ENCODE measurements at places on chromosomes 4 and X.

- DNase-seq, result no peak
Measured at GRCh38 chr4:117898496-117898895, 135.8 kb upstream of the NDST3 start.

DNA sequence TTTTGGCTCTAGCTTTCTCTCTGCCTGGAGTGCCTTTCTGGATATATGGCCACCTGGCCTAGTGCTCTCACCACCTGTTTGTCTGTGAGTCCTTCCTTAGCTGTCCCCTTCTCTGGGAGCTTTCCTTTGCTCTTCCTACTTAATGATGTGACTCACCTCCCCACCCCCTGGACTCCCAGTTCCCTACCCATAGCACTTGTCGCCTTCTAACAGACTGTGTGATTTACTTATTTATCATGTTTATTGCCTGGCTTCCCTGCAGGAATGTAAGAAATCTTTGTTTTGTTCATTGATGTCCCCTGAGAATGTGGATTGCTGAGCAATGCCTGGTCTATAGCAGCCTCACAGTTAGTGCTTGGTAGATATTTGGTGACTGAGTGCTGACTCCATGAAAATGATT is 18.9 kb downstream of the ADD1 start:
- peak; percentile 70 for DNase-seq

DNA sequence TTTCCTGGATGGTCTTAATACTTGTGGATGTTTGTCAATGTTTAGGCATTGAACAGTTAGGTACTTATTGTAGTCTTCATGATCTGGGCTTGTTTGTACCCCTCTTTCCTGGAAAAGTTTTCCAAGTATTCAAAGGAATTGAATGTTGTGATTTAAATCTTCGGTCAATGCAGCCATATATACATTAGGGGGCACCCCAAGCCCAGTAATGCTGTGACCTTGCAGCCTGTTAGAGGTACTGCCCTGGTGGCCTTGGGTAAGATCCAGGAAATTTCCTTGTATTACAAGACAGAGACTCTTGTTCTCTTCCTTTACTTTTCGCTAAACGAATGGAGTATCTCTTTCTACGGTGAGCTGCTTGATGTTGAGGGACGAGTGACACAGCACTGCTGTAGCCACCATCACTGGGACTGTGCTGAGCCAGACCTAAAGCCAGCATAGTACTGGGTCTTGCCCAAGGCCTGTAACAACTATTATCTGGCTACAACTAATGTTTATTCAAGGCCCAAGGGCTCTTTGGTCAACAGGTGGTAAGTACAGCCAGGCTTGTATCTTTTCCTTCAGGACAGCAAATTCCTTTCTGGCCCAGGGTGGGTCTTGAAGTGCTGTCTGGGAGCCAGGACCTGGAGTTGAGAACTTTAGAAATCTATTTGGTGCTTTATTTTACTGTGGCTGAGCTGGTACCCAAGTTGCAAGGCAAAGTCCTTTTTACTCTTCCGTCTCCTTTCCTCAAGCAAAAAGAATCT is 118.3 kb upstream of the ATOH1 start:
- DNase-seq, result no peak

- DNase-seq, result no peak
Measured at GRCh38 chrX:40096395-40097091, 1.2 kb downstream of the BCOR start.

DNA sequence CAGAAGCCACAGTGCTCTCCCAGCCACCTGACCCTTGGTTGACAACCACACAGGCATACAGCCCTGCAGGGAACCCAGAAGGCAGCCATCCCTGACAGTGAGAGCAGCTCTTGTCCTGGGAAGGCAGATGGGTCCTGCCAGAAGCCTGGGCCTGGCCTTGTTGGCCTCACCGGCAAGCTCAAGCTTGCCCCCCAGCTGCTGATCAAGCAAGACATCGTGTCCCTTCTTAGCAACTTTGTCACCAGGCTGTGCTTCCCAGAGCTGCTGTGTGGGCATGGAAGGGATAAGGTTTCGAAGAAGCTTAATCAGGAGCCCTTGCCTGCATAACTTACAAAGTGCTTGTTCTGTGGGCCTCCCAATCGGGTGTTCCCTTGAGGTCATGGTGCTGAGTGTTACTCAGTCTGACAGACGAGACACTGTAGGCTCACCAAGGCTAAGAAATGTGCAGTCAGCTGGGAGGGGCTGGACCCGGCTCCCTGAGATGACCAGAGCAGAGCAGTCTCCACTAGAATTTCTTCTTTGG is 6.8 kb upstream of the ABLIM2 start:
- no peak for DNase-seq

DNA sequence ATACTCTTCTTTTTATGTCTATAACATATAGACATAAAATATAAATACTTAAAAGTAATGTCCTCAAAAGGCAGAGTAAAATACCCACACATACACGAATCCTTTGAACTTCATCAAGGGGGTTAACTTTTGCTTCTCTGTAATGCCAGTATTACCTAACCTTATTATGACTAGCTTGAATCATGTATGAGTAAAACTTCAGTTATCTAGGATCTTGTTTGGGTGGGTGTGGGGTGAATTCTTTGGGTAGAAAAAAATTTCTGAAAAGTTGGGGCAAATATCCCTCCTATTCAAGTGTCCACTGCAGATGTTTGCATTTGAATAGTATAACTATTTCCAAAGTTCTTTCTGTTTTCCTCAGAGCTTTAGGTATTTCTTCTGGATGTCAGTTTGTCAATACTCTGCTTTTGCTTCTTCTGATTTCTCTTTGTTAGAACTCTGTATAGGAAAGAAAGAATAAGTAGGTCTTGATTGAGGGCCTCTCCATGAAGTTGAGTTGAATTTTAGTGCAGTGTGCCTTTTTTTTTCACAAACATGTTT is 173.8 kb downstream of the ADGRL3 start:
- no peak for DNase-seq
